Activated CD4-positive, alpha-beta memory T cell treated with anti-CD3 and anti-CD28 coated beads for 36 hours (primary cell): ENCODE measurements at places on chromosomes 2 and 18.

GRCh38 chr18:36247036-36247435 lies 50.5 kb upstream of the FHOD3 start:
- no peak for DNase-seq

GRCh38 chr2:14632133-14632936 lies at the start of gene LRATD1:
Gene LRATD1, plus strand, starts transcription at chr2:14632717. Its CDS starts 1,263 bp downstream, at chr2:14633980.
- DNase-seq = no peak

GRCh38 chr18:61368001-61368400 lies 34.8 kb downstream of the CDH20 start:
- no peak for DNase-seq

GRCh38 chr2:136751406-136751805 lies 13.9 kb upstream of the THSD7B start:
- no peak for DNase-seq

DNA sequence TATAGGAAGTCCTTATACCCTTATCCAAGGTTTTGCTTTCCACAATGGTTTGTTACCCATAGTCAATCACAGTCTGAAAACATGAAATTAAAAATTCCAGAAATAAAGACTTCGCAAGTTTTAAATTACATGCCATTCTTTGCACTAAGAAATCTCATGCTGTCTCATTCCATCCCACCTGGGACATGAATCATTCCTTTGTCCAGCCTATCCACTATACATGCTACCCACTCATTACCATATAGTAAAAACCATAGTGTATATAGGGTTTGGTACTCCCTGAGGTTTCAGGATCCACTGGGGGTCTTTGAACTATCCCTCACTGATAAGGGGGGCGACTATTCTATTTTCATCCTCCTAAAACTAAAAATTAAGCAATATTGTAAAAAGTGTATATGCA lies 17.0 kb downstream of the SP3 start:
- DNase-seq = no peak

DNA sequence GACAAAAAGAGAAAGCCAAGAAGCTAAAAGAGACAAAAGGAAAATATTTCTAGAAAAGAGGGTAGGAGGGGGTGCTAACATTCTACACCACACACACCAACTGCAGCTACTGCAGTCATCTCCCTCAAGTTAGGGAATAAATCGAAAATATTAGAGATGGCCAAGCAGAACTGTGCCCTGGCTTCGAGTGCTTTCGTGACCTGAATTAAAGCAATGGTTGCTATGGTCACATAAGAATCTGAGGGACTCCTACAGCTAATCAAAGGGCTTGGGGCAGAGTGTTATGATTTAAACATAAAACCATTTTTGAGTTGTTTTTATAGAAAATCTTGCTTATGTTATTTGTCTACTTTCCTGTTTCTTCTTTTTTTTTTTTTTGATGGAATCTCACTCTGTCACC lies 159.6 kb upstream of the HNRNPA3 start:
- DNase-seq = no peak

DNA sequence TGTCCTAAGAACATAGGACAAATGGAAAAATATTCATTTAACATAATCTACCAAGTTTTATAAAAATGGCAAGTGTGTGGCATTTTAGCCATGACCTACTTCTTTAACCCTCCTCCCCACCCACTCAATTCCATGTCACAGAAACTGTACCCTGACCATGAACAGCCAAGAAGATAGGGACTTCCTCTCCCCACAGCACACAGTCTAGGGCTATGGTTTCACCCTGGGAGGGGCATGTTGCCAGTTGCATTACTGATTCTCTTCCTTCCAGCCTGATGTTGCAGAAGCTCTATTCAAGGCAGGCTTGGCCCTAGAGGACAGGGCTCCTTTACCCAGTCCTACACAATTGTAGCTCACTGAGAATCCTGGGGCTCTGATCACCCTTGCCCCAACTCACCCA lies 153.6 kb upstream of the KLF7 start:
- peak; percentile 36 for DNase-seq

- DNase-seq = no peak
Observed at GRCh38 chr2:223855426-223855825, 18.0 kb upstream of the AP1S3 start.

GRCh38 chr18:42178376-42179080 lies 223.5 kb downstream of the PIK3C3 start:
- no peak for DNase-seq
